ENCODE measurements at places on chromosomes 7 and 10.

DNA sequence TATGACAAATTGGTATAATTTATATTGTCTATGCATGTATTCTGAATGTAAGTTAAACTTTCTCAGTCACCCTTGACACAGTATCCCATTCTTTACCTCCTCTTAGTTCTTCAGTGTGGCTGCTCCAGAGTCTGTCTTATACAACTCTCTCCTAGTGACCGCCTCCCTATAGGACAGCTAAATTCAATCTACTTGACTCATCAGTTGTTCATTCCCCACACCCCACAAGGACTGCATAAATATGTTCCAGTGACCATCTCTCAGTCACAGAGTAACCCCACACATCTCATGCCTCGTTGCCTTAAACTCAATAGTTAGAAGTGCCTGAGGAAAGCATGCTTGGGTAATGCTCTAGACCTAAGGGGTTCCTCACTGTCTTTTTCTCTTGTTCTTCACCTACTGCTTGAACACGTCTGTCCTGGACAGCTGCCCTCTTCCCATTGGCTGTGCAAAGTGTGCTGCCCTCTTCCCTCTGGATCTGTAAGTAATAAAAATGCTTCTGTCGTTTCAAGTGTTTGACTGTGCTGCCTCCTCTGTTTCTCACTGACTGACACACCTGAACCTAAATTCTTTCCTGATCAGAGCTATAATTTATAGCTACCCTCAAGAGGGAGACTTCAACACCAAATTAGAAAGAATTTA, 494.6 kb upstream of the GRM3 start:
- no peak for DNase-seq

GRCh38 chr10:22723783-22724182, 9.4 kb upstream of the PIP4K2A start:
- no peak for DNase-seq

- DNase-seq = no peak
Measured at GRCh38 chr10:71763352-71764127, 9.8 kb downstream of the VSIR start.

DNA sequence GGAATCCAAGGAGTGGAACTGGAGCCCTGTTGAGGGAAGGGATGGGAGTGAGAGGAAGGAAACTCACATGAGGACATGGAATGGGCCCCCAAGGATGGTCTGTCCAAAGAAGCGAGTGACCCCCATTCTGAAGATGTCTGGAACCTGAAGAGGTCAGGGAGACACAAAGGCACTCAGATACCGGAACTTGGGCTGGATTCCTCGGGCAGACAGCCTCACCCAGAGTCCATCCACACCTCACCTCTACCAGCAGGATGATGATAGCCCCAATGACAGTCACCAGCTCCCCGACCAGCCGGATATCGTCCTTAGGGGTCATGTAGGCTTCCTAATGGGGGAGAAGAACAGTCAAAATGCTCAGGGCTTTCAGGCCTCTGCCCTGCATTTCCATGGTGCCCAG, 10.7 kb downstream of the TRPV6 start:
- DNase-seq = no peak

DNA sequence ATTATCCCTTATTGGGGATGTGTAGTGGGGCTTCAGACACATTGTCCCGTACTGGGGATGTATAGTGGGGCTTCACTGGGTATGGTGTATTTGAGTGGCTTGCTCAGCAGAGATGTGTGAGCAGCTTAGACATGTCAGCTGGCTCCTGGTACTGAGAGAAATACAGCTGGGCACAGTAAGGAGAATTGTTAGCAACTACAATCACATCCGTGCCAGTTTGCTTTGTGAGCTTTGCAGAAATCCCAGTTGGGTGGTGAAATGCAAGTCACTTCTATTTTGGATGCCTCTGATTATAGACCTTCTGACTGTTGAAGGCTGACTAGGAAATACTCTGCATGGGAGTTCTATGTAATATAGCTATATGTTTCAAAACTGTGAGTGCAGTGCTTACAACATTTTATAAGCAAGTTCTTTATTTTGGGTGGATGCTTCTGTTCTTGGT, 10.8 kb downstream of the CCNY start:
- DNase-seq = no peak
